ENCODE measurements at places on chromosomes 16 and 17.

GRCh38 chr17:17739388-17740066 is 58.3 kb downstream of the RAI1 start:
- no peak for DNase-seq

DNA sequence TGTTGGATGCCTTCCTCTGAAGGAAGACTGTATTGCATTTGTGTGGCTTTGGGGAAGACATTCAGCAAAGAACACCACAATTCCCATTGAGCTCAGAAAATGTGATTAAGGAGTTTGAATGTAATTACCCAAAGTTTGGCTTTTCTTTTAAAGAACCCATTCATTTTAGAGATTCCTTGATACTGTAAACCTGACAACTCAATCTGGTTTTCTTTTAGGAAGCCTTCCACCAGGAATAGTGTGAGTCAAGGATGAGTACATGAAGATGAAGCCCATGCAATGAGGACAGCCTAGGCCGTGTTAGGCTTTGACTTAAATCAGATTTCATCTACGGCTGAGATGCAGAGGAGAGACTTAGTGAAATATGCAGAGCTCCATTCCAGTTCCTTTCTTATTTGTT is 271.7 kb upstream of the TBX2 start:
- no peak for DNase-seq

GRCh38 chr16:65579050-65579449 is 457.2 kb upstream of the CDH11 start:
- no peak for DNase-seq

DNA sequence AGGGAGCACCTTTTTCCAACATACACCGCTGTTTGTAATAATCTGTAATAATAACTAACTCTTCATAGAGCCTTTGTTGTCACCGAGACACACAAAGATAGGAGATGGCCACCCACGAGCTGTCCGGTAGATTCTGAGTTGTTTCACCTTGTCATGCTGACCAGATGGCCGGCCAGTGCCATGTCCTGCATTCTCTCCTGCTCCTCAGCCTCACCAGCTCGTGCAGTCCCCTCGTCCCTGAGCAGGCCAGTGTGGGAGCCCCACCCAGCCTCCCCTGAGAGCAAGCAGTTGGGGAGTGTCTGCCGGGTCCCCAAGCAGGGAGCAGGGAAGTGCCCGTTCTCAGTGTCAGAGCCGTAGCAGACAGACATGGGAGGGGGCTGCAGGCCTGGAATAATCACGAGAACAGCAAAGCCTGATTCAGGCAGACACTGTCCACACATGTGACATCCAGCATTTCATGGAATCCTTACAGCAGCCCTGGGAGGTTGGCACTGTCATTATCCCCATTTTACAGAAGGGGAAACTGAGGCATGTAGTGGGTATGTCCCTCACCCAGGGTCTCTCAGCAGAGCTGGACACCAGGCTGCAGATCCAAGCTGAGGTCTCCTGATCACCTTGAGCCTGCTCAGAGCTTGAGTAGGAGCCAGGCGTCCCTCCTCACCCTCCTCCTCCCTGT is 178.5 kb upstream of the CIBAR2 start:
- DNase-seq: no peak

Measured in cerebellum (tissue), 4 donors.